Suppressor macrophage treated with lipopolysaccharide for 1 hour (primary cell): ENCODE measurements at places on chromosomes 3 and 15.
A peak's percentile ranks its signal among the peaks of the same experiment; 100 is the strongest.

DNA sequence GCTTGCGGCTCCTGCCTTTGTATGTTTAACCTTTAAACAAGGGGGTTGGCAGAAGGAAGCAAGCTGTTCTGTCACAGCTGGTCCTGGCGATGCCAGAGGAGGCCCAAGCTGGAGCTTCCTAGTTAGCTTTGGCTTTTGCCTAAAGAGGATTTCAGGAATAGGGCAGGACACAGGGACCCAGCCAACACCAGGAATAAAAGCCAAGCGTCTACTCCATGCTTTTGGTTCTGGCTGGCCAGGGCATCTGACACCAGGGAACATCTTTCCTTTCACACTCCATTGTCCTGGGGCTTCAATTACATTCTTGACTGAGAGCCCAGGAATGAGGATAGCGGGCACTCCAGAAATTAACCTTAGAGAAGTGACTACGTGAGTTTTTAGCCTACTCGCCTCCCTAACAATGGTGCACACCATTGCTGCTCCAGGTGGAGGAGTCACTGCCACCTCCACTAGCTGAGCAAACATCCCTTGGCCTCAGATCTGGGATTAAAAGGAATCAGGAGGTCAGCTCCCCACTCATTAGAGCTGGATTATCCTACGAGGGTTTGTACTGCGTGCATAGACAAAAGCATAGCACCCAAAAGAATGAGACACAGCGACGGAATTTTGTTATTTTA is 38.2 kb downstream of the TPM1 start:
- no peak for DNase-seq

GRCh38 chr15:29601811-29602210 is 220.5 kb downstream of the TJP1 start:
- no peak for DNase-seq

GRCh38 chr3:100306695-100307094 is 27.9 kb upstream of the NIT2 start:
- DNase-seq, result no peak

DNA sequence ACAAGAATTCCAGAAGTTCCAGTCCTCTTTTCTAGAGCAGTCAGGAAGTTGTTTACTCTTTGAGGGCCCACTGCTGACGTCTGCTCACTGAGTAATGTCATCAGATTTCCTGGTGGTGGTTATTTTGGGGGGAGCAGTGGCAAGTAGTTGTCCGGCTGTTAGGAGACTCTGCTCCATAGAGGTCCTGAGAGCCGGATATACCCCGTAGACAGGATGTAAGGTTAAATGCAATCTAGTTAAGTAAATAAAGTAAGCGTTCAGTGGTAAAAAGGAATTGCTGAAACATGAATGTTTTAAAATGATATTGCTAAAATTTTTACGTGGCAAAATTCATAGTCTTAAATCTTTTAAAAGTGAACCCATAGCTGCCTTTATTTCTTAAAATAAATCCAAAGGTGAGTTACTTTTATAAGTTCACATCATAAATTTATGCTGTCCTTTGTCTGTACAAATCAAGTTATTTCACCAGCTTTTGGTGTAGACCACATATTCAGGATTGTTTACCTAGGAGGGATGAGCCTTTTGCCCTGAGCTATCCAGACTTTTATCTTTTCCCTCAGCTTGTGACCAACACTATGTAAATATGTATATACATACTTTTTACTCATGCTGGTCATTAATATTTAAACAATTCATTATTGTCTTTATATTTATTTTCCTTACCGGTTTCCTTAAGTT is 65.8 kb downstream of the PDE8A start:
- DNase-seq, result peak; percentile 35
